ENCODE measurements at places on chromosomes 12 and 14. TPM values are rescaled to one million over a fixed set of nuclear protein-coding genes. Genes with fewer than 3 reads are reported as not detected.

Gene GLT1D1
- total RNA-seq, result 3.6 TPM

Gene GLIPR1L1
- total RNA-seq, result 1.7 TPM

Gene PTGDR
- total RNA-seq, result 0.21 TPM

Gene POU6F1
- total RNA-seq, result 8.7 TPM

Gene GPR68
- total RNA-seq, result 0.33 TPM

Gene MORN3
- total RNA-seq, result 0.93 TPM

Gene OTUB2
- total RNA-seq, result 4.1 TPM

Gene DACT1
- 26.2 TPM for total RNA-seq

Gene KRT80
- total RNA-seq, result not detected

Gene ERO1A
- 36.5 TPM for total RNA-seq

Gene MDGA2
- total RNA-seq, result 1.1 TPM

Gene KRT83
- total RNA-seq, result not detected

Gene SLCO1A2
- total RNA-seq, result 4.4 TPM

Gene TMEM63C
- total RNA-seq, result 7.0 TPM

Gene ARF3
- total RNA-seq, result 250 TPM

Gene NDUFA9
- 67.0 TPM for total RNA-seq

Gene SPX
- total RNA-seq, result 0.29 TPM

Gene TMED8
- 13.4 TPM for total RNA-seq

Gene TTC9
- 29.5 TPM for total RNA-seq

Gene KRT8
- 290 TPM for total RNA-seq

Gene B3GNT4
- 1.4 TPM for total RNA-seq

Gene DBX2
- total RNA-seq, result not detected

Gene SERPINA10
- total RNA-seq, result not detected

Gene COL2A1
- total RNA-seq, result 14.6 TPM

Gene ADGRD1
- total RNA-seq, result 1.3 TPM

Gene KIF26A
- 42.3 TPM for total RNA-seq

Gene KRT72
- not detected for total RNA-seq

Gene SDSL
- total RNA-seq, result not detected

Gene C12orf54
- not detected for total RNA-seq

Gene ASCL1
- not detected for total RNA-seq

Gene MANSC1
- total RNA-seq, result 8.9 TPM

Gene COX8C
- total RNA-seq, result not detected

Gene FAM181A
- not detected for total RNA-seq

Gene RAB3IP
- total RNA-seq, result 34.6 TPM
